ENCODE measurements at places on chromosomes 3 and 15.

- DNase-seq = no peak
These were observed 51.8 kb upstream of the CCDC54 start for GRCh38 chr3:107325446-107325845.

- no peak for DNase-seq
These were observed 378.2 kb upstream of the AZI2 start for GRCh38 chr3:28726840-28727239.

DNA sequence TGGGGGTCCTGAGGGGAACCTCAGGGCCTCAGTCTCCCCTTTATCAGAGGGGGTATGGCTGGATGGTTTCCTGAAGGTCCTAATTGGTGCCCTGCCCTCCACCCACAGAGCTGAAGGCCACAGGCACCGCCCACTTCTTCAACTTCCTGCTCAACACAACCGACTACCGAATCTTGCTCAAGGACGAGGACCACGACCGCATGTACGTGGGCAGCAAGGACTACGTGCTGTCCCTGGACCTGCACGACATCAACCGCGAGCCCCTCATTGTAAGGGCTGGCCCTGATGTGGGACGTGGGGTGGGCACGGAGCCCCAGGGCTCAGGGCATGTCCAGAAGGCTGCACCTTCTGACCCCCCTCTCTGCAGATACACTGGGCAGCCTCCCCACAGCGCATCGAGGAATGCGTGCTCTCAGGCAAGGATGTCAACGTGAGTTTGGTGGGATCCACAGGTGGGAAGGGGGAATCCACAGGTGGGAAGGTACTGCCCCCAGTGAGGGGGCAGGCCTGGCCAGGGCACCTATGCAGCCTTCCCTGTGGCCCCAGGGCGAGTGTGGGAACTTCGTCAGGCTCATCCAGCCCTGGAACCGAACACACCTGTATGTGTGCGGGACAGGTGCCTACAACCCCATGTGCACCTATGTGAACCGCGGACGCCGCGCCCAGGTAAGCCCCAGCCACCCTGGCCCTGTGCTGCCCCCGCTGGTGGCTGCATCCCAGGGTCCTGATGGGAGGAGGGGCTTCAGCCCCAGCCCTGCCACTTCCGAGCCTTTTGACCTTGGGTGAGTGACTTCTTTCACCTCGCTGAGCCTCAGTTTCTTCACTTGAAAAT, 17.5 kb upstream of the GNAT1 start:
- no peak for DNase-seq

GRCh38 chr3:62999791-63000190, 124.6 kb upstream of the CADPS start:
- DNase-seq = no peak

DNA sequence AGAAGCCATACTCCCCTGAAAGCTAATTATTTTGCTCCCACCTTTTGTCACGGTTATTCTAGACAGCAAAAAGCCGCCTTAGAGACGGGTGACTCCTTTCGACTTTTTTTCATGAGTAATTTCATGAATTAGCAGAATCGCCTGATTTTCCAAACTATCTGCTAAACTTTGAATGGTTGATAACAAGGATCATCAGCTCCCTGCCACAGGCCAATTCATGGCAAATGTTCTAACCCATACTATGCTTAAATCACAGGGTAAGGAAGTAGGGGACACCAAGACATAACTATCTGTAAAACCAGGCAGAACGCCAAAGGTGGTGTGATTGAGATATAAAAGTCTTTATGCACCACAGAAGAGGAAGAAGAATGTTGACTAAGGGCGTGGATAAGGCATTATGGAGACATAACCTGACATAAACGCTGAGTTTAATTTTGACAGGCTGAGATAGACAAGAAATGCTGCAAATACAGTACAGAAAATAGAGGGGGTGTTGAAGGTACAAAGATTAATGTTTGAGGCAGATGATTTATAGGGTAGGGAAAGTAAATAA, 891 bp upstream of the DMXL2 start:
- DNase-seq = no peak

DNA sequence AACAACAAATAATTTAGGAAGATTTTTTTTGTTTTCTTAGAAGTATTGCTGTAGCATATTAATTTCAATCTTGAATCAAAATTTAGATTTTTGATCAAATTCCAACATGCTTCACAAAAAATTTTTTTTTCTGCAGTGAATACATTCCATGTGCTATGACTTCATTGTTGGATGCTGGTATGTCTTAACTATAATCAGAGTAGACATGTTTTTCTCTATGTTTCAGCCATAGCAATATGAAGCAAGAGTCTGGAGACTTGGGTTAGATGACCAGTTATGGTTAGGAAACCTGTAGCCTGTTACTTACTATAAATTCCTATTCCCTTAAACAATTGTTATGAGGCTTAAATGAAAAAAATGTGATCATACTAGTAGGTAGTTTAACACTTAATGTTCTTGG, 176.1 kb upstream of the CHL1 start:
- no peak for DNase-seq

- no peak for DNase-seq
These were observed 39.2 kb upstream of the CSPG4 start for GRCh38 chr15:75751891-75752290.

- no peak for DNase-seq
These were observed 254.2 kb downstream of the TUSC7 start for GRCh38 chr3:116963802-116964201.

DNA sequence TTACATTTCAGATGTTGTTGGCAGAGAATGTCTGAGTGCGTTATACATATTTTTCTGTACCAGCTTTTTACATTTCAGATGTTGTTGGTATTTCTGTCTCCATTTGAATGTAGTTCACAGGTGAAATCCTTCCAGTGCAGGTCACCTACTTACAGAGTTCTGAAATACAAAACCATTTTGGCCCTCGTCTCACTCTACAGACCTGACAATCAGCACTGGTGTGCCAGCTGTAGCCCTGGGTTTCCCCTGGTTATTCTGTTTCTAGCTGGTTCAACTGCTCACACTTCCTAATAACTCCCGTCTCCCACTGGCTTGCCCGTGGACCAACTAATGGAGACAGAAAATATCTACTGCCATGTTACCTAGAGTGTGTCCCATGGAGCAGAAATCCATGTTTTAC, 87.5 kb upstream of the CDIN1 start:
- DNase-seq = no peak

GRCh38 chr15:47813748-47814384, 96.6 kb downstream of the SEMA6D start:
- no peak for DNase-seq

- no peak for DNase-seq
These were observed 3.6 kb downstream of the KLHL6 start for GRCh38 chr3:183551930-183552329.

- peak; percentile 15 for DNase-seq
These were observed 72.1 kb downstream of the IL1RAP start for GRCh38 chr3:190585805-190586630.

- DNase-seq = no peak
These were observed 227.5 kb downstream of the ALCAM start for GRCh38 chr3:105594219-105594618.

DNA sequence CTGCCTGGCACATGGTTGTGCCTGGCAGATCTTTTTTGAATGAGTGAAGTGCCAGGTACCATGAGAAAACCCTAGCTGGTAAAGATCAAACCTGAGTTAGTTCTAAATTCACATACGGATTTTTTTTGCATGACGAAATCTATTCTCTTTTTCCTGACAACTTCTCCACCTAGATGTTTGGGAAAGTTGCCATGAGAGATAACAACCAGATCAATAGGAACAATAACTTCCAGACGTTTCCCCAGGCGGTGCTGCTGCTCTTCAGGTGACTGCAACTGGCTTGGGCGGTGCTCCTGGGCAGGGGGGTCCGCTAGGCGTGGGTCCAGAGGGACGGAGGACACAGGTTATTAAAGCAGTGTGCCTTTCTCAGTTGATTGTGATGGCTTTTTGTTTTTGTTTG, 71.8 kb downstream of the CHDH start:
- DNase-seq = no peak

- no peak for DNase-seq
These were observed 362.4 kb upstream of the LRRC3B start for GRCh38 chr3:26260139-26260538.

GRCh38 chr3:47635536-47635935, 56.9 kb upstream of the CSPG5 start:
- no peak for DNase-seq

GRCh38 chr3:134306320-134306719, 55.7 kb upstream of the RYK start:
- no peak for DNase-seq

DNA sequence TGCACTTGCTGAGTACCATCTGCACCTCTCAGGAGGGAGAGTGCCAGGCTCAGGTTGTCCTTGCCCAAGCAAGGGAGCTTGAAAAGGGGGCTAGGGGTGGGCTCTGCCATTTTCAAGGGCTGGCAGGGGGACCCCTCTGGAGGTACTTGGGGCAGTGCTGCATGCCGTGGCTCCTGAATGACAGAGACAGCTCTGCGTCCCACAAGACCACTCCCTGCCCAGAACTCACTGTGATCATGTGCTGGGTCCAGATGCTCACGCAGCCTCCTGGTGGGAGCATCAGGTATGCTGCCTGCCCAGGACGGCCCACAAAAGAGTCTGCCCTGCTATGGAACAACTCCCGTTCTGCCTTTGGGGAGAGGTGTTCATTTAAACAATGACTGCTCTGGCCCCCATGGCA, 165.2 kb downstream of the GOLGA6L4 start:
- DNase-seq = no peak

DNA sequence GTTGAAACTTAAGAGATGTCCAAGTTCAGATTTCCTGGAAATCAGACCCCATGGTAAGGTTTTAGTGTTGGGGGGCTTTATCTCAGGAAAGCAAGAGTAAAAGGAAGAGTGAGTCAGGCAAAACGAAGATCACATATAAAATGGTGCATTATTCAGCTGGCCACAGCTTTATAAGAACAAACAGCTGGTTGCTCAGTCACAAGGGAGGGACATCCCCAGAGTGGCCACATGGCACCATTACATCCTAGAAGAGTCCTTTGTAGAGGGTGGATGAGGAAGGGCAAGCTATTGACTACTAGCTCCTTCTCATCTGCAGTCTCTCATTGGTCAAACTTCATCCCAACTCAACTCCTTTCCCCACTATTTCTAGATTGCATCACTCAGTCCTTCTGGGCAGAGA, 68.3 kb upstream of the COL8A1 start:
- no peak for DNase-seq

GRCh38 chr3:123122525-123123315, 55.9 kb downstream of the PDIA5 start:
- DNase-seq = no peak

- no peak for DNase-seq
These were observed 47.1 kb upstream of the LIPC start for GRCh38 chr15:58384667-58385066.

DNA sequence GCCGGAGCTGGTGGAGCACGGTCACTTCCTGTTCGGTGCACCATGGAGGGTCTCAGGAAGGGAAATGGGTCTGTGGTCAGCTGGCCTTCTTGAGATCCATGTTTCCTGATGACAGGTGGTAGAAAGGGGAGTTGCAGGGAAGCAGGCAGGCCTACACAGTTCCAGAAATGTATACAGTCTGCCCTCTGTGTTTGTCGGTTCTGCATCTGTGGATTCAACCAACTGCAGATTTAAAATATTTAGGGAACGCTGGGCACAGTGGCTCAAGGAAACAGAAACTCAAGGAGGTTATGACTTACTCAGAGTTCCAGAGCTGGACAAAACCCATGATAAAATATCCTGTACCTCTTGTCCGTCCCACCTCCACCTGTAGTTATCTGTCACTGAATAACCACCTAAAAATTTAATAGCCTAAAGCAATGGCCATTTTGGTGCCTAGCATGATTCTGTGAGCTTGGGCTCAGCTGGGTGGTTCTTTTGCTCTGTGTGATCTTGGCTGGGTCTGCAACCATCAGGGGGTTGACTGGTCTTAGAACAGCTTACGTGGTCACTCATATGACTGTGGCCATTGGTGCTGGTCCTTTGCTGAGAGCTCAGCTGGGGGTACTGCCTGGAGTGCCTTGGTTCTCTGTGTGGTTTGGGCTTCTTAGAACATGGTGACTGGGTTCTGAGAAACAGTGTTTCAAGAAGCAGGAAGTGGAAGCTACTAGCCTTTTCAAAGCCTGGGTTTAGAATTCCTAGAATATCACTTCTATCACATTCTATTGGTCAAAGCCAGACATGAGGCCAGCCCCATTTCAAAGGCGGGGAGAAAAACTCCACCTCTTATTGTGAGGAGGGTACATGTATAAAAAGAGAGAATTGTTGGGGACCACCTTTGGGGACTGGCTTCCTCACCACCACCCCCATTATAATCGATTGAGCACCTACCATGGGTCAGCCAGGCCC, 239.7 kb upstream of the BHLHE40 start:
- no peak for DNase-seq

DNA sequence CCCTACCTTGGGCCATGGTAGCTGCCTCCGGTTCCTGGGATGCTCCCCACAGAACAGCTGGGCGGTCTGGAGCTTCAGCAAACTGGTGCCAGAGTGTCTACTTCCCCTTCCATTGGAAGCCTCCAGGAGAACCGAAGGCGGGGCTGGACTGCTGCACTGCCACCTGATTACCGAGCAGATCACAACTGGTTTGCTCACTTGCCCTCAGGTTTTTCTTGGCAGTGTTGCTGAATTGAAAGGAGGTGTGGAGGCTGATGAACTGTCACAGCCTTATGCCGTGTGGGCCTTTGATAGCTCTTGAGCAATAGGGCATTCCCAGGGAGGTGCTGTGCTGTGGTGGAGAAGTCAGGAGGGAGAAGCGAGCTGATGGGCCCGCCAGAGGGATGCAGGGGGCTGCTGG, at the start of gene TGM5:
TGM5 (minus strand) TSS at position 95 of the 400 bp plus-strand sequence; CDS start at position 16, 79 bp downstream.
- no peak for DNase-seq

GRCh38 chr3:20060974-20061685, 20.9 kb downstream of the KAT2B start:
- no peak for DNase-seq

- no peak for DNase-seq
These were observed 1.5 kb downstream of the UMPS start for GRCh38 chr3:124731760-124732159.

DNA sequence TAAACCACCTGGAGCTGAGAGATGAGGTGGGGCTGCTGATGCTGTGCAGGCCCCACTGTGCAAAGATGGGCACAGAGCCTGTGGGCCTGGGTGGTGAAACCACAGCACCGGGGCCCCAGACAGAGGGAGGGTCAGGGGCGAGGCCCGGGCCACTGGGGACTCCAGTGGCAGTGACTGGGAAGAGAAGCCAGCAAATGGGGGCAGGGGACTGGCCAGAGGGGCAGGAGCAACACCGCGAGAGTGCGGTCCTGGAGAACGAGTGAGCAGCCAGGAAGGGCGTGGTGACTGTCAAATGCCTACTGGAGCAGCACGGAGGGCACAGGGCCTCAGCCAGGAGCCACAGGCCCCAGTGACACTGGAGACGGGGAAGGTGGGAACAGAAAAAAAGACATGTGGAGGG, 39.8 kb downstream of the HCN4 start:
- DNase-seq = no peak

DNA sequence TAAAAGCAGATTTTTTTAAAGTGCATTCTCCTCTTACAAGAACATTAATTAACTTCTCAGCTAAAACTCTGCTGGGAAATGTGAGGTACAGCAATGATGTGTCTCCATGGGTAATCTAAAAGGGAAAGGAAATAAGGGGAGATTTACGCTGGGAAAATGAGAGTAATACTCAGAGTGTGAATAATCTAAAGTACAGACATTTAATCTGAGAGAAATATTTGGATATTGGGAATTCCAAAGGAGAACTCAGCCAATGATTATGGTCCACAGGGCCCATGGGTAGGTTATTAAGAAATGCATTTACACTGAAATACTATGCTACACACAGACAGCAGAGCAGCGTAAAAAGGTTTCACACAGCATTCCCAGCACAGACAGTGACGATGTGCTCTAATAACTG, 229.9 kb downstream of the MAGI1 start:
- DNase-seq = no peak

- peak; percentile 11 for DNase-seq
These were observed 679 bp downstream of the IQGAP1 start for GRCh38 chr15:90388462-90389380.
